HuH-7.5 (cell line): ENCODE measurements at places on chromosomes 2 and 18.

DNA sequence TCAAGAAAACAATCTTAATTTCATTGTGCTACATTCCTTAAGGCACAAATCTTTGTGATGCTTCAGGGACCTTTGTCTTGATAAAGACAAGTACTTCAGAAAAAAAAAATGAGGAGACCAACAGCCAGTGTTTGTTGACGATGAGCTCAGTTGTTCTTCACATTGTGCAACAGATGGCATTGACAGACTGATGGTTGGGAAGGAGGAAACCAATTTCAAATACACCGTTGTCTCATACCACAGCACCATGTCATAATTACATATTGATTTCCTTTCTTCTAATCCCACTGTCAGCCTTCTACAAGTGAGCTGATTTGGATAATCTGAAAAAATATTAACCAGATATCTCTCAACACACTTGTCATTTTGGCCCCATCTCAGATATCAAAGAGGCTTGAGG is 53.7 kb upstream of the GRB14 start:
- no peak for DNase-seq

GRCh38 chr2:160303076-160303475 is 103.0 kb upstream of the ITGB6 start:
- DNase-seq, result no peak

GRCh38 chr2:77104554-77104953 is 417.6 kb downstream of the LRRTM4 start:
- DNase-seq, result no peak

- DNase-seq, result no peak
Observed at GRCh38 chr2:231421051-231421580, 25.6 kb downstream of the B3GNT7 start.

GRCh38 chr2:118223511-118223991 is 135.3 kb downstream of the INSIG2 start:
- no peak for DNase-seq

- no peak for DNase-seq
Observed at GRCh38 chr2:175568109-175568730, 386.7 kb upstream of the ATP5MC3 start.

DNA sequence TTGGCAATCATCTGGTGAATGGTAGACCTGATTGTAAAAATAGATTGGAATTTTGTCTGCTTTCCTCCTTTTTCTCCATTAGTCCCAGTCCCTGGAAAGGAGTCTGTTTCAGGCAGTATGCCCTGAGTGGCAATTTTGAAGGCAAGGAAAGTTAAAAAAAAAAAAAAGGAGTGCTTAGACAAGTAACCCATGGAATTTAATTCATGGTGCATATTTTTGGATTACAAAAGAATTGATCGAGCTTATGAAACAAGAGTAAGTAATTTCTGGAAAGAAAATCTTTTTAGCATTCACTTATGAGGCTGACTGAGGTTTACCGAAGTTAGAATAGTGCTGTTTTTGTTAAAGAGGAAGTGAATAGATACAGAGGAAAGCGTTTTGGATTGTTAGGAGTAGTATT is 29.4 kb upstream of the TMEM178A start:
- no peak for DNase-seq

DNA sequence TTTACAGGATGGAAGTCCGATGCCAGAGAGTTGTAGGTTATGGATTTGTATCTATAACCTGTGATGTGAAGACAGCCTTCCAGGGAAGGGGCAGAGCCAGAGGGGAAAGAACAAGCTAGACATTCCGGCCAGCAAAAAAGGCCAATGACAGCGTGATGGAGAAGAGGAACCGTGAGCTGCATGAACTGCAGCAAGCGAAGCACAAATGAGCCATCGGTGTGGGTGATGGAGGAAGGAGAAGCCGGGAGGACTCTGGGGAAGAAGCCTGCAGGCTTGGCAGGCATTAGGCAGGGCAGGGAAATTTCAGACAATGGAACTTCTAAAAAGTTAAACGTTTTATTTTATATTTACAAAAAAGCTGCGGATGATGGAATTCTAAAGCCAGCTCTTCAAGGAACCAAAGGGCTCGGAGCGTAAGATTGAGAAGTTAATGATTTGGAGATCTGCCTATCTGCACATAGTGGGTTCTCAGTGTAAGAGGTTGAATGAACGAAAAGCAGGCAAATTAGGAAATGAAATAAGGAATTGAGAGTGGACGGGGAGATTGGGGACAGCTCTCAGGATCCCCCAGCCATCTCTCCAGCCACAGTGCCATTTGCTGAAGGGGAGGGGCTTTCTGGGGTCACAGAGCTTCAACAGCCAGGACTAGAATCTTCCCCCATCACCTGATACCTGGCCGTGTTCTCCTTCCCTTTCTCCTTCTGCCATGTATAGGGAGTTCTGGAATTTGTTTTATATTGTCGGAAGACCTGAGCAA is 28.4 kb downstream of the NGEF start:
- no peak for DNase-seq

GRCh38 chr2:78304678-78305077 is 720.8 kb upstream of the REG3G start:
- no peak for DNase-seq
